ENCODE measurements at places on chromosomes 5 and 9. TPM values are rescaled to one million over a fixed set of nuclear protein-coding genes. Genes with fewer than 3 reads are reported as not detected.

GRCh38 chr5:175448276-175448675 lies 4.3 kb upstream of the DRD1 start:
- H3K36me3 ChIP-seq: no peaks in the 10 kb centered on the region
- no peak overlapping the region for H3K4me3 ChIP-seq
- no peak overlapping the region for H3K27ac ChIP-seq
- DNase-seq: no peak
- peaks cover 19% of the 10 kb centered on the region for H3K27me3 ChIP-seq

- DNase-seq: no peak
- no peak overlapping the region for H3K27ac ChIP-seq
- H3K27me3 ChIP-seq: no peaks in the 10 kb centered on the region
- H3K36me3 ChIP-seq: no peaks in the 10 kb centered on the region
- H3K4me3 ChIP-seq: no peak overlapping the region
Observed at GRCh38 chr5:137826067-137826466, 41.6 kb upstream of the MYOT start.

- H3K4me3 ChIP-seq: no peak overlapping the region
- no peaks in the 10 kb centered on the region for H3K27me3 ChIP-seq
- DNase-seq: no peak
- H3K36me3 ChIP-seq: no peaks in the 10 kb centered on the region
Observed at GRCh38 chr9:129637673-129638439, 4.1 kb downstream of the ASB6 start.

DNA sequence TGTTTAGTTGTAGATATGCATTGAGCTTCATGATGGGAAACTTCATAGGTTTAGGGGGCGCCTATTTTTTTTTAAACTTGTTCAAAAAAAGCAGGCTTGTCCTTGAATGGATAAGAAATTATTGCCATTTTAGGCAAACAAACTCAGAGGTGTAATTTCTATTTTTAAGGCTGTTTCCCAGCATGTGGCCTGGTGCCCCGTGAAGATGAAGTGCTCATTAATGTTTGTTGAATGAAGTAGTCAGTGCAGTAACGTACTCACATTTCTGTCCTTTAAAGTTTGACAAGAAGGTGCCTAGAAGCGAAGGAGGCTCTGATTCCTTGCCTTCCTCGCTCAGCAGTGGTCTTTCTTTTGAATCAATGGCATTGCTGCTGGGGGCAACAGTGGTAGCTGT lies 54.3 kb downstream of the ZNF618 start:
- no peak for DNase-seq
- H3K27ac ChIP-seq: no peak overlapping the region
- H3K4me3 ChIP-seq: no peak overlapping the region
- H3K4me1 ChIP-seq: no peaks in the 10 kb centered on the region

GRCh38 chr9:121023064-121023463 lies 27.0 kb downstream of the C5 start:
- H3K27ac ChIP-seq: no peak overlapping the region
- H3K4me3 ChIP-seq: no peak overlapping the region
- H3K36me3 ChIP-seq: no peaks in the 10 kb centered on the region
- no peaks in the 10 kb centered on the region for H3K4me1 ChIP-seq
- no peak for DNase-seq

- H3K4me3 ChIP-seq: peak overlapping the region; percentile 97
- H3K27me3 ChIP-seq: no peaks in the 10 kb centered on the region
- H3K36me3 ChIP-seq: peaks cover 6% of the 10 kb centered on the region
- peaks cover 54% of the 10 kb centered on the region for H3K4me1 ChIP-seq
- DNase-seq: no peak
Observed at GRCh38 chr5:65928322-65928752, 2.0 kb downstream of the ERBIN start.

DNA sequence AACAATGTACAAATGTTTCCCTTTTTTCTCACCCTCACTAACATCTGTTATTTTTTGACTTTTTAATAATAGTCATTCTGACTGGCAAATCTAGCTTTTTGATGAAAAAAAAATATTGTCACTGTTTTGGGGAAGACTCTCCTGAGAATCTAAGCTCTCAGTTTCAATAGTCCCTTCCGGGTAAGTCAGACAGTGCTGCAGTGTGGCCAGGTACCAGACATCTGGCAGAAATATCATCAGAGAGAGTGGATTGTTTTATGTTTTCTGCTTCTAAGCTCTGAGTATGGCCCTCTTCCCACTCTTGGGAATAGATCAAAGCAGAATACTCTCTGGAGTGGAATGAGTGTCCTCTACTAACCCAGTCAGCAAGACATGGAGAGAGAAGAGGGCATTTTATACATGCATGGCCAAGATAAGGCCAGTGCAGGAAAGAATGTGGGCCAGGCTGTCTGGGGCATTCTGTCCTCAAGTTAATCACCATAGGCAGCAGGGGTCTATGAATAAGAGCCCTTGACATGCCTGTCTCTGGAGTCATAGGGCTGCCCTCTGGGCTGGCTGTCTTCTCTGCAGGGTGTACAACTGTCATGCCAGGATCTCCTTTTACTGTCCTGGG lies 38.5 kb upstream of the OR2S2 start:
- no peak overlapping the region for H3K4me3 ChIP-seq
- H3K27ac ChIP-seq: no peak overlapping the region
- H3K36me3 ChIP-seq: no peaks in the 10 kb centered on the region
- no peak for DNase-seq
- no peaks in the 10 kb centered on the region for H3K4me1 ChIP-seq

DNA sequence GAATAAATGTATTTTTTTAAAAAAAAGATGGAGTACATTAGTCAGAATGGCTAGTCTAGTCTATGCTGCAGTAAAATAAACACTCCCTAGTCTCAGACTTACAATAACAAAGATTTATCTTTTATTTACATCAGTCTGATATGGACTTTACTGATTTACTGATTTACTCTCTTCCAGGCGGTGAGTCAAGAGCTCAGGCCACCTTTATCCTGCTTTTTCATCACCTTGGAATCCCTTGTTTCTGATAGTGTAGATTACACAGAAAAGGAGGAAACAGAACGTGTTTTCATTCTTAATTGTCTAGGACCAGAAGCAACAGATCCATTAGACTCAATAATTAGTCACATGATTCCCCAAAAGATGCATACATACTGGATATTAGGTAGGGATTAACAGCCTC lies 290.1 kb upstream of the TRPC7 start:
- no peak overlapping the region for H3K4me3 ChIP-seq
- H3K36me3 ChIP-seq: no peaks in the 10 kb centered on the region
- no peaks in the 10 kb centered on the region for H3K4me1 ChIP-seq
- no peak overlapping the region for H3K27ac ChIP-seq
- H3K27me3 ChIP-seq: no peaks in the 10 kb centered on the region

Gene KIF2A
- total RNA-seq: 58.9 TPM

Gene WDR31
- 0.80 TPM for total RNA-seq

Gene RECK
- 13.2 TPM for total RNA-seq

Gene DOLK
- total RNA-seq: 20.0 TPM
